ENCODE measurements at places on chromosomes 13 and 19.

DNA sequence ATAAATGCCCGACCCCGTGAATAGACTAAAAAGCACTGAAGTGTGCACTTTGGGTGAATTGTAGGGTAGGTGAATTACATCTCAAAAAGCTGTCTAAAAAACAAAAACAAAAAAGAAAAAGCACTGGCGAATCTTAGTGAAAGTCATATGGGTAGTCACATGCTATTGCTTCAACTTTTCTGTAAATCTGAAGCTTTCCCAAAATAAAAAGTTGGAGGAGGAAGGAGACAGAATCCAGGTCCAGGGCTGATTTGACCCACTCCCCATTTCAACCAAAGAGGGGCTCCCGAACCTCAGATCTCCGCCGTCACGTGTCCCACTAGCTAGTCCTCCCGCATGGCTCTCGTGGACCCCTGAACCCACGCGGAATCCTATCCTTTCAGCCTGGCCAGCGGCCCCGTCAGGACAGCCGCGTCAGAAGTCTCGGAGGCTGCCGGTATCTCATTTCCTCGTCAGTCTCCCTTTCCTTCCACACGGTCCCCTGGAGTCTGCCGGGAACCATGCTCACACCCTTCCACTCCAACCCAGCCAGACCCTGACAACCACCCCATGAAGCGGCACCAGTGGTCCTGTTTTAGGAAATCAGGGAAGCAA lies 6.1 kb downstream of the PPP1R12C start:
- DNase-seq: no peak

- no peak for DNase-seq
Observed at GRCh38 chr19:33390101-33390907, 16.8 kb downstream of the CEBPG start.

GRCh38 chr19:397321-397720 lies 11.6 kb downstream of the C2CD4C start:
- DNase-seq: no peak

- no peak for DNase-seq
Observed at GRCh38 chr13:21219036-21219381, 42.6 kb downstream of the MRPL57 start.

DNA sequence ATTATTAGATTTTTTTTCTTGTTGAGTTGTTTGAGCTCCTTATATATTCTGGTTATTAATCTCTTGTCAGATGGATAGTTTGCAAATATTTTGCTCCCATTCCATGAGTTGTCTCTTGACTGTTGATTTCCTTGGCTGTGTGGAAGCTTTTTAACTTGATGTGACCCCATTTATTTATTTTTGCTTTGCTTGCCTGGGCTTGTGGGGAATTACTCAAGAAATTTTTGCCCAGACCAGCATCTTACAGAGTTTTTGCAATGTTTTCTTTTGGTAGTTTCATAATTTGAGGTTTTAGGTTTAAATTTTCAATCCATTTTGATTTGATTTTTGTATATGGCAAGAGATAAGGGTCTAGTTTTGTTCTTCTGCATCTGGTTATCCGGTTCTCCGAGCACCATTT lies 124.7 kb downstream of the PCCA start:
- DNase-seq: no peak

GRCh38 chr13:103243495-103243894 lies 177.3 kb upstream of the SLC10A2 start:
- DNase-seq: no peak

DNA sequence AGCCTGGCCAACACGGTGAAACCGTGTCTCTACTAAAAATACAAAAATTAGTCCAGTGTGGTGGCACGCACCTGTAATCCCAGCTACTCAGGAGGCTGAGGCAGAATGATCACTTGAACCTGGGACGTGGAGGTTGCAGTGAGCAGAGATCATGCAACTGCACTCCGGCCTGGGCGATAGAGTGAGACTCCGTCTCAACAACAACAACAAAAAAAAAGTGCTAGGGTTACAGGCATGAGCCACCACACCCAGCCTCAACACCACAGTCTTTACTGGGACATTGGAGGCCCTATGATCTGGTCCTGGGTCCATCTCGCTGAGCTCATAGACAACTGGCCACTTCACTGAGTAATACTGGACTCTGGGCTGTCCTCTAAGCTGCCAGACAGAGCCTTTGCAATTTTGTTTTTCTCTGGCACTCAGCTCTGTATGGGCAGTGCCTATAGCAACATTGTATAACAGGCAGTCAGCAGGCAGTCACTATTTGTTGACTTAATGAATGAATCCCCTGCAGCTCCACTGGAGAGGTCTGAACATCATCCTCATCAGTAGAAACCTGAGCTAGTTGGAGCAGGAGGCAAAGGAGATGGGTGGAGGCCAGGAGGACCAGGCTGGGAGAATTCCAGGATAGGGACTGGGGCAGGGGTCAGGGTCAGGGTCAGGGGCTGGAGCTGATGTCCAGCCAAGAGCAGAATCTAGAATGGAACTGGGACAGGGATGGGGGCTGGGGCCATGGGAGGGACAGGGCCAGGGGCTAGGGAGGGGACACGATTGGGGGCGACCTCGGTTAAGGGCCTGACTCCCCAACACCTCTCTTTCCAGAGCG lies 8.1 kb downstream of the BLOC1S3 start:
- DNase-seq: no peak

DNA sequence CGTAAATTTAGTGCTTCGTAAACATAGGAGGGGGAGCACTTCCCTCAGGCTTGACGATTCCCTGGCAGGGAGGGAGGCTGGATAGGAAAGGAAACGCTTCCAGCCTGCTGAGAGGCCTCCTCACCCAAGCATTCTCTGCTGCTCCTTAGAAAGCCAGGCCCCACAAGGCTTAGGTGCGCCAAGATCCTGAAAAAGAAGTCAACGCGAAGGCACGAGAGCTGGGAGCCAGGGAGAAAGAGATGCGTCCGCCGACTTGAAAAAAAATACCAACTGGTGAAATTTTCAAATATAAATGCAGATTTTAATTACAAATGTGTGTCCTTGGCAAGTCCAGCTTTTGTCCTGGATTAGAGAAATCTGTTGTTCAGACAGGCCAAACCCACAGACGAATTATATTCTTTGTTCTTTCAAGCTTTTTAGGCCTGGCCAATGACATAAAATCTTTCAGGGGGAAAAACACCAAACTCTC lies 64.0 kb downstream of the ALOX5AP start:
- no peak for DNase-seq

DNA sequence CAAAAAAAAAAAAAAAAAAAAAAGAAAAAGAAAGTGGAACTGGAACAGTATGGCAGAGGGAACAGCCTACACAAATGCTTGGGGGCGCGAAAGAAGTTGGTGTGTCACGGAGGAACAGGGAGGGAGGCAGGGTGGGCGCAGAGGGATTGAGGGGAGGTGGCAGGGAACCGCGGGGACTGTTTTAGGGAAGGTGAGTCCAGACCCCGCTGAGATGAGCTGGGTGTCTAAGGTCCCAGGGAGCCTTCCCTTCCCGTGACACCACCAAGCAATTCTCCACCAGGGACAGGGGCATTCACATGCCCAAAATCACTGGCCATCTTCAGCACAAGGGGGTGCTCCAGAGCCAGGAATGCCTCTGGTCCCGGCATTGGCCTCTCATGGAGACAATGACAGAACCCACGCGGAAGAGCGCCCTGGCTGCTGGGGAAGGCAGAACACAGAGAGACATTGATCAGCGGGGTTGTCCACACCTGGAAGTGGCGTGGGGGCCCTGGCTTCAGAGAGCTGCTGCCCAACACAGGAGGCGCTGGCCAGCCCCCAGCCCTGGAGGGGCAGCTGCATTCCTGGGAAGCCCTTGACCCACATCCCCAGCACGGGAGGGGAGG lies 6.9 kb downstream of the PEAK3 start:
- no peak for DNase-seq

GRCh38 chr19:16066611-16067104 lies 9.6 kb upstream of the TPM4 start:
- DNase-seq: no peak

GRCh38 chr13:109627649-109628048 lies 158.7 kb downstream of the IRS2 start:
- no peak for DNase-seq

DNA sequence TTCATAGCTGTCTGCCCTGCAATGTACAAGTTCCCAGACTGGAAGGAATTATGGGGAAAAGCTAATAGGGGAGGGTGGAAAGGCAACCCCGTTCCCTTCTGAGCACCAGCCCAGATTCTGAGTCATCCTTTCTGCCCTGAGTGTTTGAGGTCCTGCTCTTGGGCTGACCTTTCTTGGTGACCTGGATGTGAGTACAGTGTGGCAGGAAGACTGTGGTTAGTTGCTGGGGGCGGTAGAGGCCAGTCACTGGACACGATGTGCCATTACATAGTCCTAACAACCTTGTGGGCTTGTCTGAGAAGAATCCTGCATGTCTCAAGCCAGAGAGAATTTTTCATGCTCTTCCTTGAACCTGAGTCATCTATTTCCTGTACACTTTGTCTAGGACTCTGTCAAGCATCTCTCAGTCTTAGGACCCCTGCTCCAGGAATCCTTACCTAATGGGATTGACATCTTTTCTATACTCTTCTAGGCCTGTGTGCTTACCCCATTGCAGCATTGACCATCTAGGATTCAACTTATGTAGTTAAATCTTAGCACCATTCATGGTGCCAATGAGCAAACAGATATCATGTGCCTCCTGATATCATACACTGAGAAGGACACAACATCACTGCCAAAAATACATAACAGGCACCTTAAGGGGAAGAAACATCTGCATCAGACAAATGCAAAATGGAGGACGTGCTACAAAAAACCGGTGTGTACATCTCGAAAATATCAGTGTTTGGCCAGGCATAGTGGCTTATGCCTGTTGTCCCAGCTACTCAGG lies 8.1 kb upstream of the ANGPTL4 start:
- DNase-seq: no peak
